ENCODE measurements at places on chromosomes 7 and 10.

GRCh38 chr10:73584737-73585136 lies 6.4 kb downstream of the USP54 start:
- no peak for DNase-seq

DNA sequence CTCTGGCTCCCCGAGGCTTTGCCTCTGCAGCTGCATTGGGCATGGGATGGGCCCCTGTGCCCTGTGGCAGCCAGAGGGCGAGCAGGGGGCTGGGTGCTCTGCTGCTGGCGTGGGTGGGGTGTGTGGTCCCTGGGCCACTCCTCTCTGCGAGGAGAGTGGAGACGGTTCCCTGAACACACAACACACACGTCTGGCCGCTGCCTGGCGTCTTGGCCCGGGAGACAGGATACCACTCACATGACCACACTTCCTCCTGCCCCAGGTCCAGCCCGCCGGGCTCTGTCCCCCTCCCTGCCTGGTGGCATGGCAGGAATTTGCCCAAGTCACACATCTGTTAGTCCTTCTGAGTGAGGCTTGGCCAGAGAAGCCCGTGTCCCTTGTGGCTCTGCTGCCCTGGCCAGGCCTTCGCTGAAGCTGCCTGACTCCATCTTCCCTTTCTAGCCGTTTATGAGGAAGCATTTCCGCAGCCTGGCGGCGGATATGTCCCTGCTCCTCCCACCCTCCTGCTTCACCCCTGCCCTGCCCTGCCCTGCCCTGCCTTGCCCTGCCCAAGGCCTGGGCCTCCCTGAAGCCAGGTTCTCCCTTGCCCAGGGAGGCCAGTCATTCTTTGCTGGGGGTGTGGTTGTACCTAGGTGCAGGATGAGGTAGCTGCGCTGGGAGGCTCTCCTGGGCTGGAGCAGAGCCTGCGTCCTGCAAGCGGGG lies 3.0 kb downstream of the BRI3 start:
- DNase-seq, result no peak

GRCh38 chr10:94450782-94451181 lies 48.4 kb downstream of the TBC1D12 start:
- DNase-seq, result no peak

DNA sequence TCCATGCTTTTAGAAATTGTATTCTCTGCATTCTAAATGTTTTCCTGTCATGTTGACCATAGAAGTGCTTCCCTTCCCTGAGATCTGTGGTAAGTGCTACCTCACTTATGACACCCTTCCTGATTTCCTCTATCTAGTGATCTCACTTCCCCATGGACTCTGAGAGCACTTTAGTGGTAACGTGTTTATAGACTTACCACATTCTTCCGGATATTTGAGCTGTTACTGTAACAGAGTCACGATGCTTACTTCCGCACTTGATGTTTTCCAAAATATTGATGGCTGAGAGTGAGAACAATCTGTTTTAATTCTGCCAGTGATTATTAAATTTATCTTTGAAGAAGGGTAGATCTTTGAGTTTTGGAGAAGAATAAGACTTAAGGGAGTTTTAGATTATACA lies 60.1 kb upstream of the NAMPT start:
- no peak for DNase-seq

DNA sequence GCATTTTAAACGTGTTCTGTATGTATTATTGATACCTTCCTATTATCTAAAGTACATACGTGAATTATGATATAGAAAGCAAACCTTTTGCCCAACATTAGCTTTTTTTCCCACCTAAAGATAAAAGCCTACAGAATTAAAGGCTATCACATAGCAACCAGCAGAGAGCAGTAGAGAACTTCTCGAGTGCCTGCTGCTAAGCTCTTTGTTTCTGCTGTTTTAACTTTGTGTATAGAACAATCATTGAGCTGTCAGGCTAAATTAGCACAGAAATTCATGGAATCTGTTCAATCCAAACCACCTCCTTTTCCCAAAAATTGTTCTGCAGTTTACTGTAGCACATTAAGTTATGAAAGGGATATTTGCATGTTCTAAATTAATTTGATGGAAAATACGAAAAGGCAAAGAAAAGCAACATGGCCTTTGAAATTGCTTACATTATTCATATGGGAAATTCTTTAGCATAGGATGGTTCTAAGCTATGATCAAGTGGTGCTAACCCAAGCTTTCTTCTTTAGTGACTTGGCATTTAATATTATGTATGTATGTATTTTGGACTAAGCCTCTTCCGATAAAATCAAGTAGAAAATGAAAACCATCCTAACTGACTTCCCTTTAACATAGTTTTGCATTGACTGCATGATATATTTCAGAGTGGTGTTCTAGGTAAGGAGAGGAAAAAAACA lies 1288.5 kb downstream of the GATA3 start:
- no peak for DNase-seq

DNA sequence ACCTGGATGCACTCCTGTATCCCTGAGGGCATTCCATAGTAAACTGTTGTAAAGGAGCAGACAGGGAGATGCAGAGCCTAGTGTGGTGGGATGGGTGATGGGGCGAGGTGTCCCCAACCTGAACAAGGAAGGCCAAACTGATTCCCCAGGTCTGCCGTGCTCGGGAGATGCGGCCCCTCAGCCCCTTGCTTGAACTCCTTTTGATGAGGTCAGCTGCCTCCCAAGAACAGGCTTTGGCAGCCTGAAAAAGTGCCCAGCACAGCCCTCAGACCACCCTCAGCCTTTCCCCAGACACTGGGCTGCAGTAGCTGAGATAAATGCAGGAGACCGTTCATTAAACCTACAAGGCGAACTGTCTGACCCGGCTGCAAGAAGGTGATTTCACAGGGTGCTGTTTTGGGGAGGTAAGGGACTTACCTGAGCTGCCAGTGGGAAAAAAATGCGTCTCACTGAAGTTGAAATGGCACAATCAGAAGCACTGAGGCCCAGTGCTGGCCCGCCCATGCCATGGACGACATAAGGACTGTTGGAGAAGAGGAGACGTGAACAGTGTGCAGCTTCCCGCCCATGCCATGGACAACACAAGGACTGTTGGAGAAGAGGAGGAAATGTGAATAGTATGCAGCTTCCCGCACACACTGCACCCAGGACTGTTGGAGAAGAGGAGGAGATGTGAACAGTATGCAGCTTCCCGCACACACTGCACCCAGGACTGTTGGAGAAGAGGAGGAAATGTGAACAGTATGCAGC lies 148.4 kb upstream of the FAM20C start:
- DNase-seq, result no peak

- no peak for DNase-seq
Observed at GRCh38 chr7:131026297-131027000, 292.4 kb upstream of the KLF14 start.

GRCh38 chr10:15333909-15334649 lies 37.0 kb downstream of the FAM171A1 start:
- no peak for DNase-seq

DNA sequence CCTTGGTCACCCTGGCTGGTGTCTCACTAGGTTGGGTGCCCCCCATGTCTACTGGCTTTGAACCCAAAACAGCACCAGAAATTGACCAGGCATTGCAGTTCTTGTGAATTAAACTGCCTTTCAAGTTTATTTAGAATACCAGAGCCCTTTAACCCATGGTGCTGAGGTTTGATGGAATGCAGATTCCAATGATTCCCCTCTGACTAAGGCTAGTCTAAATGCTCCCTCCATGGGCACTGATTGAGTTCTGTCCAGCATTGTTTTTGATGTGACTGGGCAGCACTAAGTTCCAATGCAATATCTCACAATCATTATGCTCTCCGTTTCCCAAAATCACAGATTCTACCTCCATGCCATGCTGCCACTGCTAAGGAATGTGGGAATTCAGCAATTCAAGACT lies 1047.4 kb upstream of the LRRN3 start:
- no peak for DNase-seq

DNA sequence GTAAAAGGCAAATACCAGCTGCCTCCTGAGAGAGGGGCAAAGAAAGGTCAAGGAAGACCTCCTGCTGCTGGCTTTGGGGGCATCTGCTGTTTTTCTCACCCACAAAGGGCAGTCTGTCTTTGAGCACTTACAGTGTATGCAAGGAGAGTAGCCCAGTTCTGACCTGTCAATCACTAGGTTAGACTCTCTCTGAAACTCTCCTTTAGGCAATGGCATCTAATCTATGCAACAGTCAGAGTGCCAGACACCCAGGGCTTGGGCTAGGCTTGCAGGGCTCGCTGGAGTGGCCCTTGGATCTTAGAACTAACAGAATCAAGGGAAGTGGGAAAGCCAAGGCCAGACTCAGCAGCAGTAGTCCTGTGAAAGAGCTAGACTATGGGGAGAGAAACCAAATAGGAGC lies 522.9 kb downstream of the NRG3 start:
- no peak for DNase-seq

DNA sequence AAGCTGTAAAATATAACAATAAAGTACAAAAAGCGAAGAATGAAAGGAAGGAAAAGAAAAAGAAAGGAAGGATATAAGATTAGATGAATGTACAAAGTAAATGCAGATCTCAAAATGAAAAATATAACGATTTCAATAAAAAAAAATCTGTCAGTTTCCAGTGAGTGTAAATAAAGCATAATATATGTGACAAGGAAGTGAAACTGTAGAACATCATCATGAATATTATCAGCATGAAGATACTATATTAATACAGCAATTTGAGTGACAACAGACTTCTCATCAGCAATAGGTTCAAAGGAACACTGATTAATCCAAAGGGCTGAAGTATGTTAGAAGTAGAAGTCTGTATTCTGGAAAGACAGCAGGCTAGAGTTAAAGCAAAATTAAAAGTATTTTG lies 659.5 kb upstream of the MBL2 start:
- DNase-seq, result no peak

DNA sequence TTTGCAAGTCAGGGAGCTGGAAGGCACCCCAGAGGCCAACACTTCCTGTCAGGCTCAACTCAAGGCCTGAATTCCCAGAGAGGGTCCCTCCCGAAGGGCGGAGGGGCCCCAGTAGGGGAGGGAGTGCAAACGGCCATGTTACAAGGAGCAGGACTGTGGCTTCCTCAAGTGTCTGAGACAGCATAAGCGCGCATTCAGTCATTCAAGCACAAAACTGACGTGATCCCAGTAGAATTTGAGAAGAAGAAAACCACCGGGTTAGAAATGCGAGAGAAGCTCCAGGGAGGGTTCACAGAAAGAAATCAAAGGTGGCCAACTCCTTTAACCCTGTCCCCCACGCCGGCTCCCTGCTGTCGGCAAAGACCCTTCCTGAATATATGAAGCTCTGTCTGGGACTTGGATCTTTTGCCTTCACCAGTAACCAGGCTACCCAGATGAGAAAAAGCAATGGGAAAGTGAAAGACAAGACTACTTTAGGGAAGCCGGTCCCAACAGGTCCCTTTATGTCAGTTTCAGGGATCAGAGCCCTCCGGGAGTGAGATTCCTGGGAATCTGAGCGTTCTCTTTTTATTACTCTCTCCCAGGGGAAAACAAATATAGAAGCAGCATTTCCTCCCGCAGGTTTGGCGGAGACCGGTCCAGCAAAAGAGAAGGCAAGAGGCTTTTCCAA lies 1.3 kb downstream of the AFAP1L2 start:
- DNase-seq, result no peak

Measured in NCI-H2227 treated with DMSO at 0.1 percent for 48 hours (cell line).